ENCODE measurements at places on chromosomes 11 and 22.

DNA sequence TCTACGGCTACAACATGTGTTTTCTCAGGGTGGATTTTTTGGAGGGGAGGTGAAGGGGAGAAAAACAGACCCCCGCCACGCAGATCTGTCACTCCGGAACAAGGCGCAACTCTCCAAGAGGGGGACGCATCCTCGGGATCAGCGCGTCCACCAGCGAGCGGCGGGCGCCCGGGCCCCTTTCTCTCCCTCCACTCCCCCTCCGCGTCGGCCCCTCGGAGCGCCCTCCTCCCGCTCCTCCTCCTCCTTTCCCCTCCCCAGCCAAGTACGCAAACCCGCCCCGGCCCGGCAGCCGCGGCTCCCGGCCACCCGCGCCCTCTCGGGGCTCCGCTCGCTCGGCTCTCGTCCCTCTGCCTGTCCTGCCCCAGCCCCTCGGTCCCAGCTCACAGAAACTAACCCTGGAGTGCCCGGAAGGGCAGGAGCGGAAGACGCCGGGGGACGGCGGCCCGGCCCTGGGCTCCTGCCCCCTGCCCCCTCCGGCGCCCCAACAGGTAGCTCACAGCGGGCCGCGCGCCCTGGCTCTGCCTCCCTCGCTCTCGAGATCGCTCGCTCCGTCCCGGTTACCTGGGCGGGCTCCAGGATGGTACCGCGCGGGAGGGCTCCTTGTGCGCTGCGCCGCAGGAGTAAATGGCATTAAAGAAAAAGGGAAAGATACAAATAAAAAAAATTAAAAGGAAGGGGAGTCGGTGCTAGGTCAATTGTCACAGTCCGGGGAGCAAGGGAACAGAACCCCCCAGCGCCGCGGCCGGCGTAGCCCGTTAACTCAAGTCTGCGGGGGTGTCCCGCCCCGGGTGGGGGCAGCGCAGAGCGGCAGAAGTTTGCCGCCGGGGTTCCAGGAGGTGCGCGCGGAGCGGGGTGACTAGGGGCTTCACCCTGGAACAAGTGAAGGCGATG, 131.4 kb upstream of the C11orf58 start:
- no peak for DNase-seq

- no peak for DNase-seq
Observed at GRCh38 chr22:40421941-40422340, 51.5 kb downstream of the SGSM3 start.

- DNase-seq: no peak
Observed at GRCh38 chr11:95148406-95148805, 58.8 kb downstream of the ENDOD1 start.

GRCh38 chr22:36452250-36452977, 29.0 kb downstream of the TXN2 start:
- peak; percentile 19 for DNase-seq

DNA sequence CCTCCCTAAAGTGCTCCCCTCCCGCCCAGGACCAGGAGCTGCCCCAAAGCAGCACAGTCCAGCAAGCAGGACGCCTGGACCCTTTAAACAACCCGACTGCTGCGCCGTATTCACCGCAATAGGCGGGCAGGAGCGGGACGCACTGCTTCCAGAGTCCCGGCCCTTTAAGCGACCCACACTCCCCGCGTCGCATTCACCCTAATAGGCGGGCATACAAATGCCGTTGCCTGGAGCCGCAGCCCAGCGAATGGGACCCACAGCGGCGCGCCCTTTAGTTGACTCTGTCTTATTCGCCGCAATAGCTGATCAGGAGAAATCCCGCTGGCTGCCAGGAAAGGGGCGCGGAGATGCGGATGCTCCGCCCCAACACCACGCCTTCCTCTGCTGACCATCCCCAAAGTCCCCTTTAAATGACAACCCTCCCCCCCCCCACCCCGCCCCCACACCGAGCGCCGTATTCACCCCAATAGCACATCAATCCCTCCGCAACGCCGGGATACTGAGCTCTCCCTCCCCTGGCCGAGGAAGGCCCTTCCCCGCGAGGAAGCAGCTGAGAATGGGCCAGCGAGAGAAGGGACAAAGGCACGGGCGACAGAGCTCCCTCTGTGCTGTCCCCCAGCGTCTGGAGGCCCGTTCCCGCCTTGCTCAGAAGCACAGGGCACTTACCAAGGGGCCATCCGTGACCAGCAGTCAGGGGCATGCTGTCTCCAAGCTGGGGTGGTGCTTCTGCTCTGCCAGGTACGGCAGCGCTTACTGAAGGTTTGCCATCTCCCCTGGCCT, 4.7 kb downstream of the OSBPL5 start:
- DNase-seq: peak; percentile 14

DNA sequence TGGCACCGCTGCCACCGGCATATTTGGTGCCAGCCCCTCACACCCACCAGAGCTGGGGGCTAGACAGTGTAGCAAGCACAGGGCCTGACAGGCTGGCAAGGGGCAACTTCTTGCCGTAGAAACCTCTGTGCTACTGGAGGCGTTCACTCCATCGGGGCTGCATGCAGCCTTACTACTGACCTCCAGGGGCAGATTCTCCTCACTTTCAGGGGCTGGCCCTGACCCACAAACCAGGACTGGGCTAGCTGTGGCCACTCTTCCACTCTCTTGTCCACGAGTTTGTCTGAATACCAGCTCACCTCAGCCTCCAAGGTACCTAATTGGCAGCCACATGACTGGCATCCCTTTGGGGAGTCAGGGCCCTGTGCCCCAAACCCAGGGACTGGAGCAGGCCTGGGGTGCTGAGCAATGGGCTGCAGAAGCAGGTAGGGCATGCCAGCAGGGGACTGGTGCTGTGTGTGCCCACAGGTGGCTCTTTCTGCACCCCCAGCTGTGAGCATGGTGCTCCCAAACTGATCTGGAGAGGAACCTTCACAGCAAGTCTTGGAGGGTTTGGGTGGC, 2.1 kb upstream of the LMO1 start:
- DNase-seq: no peak

- no peak for DNase-seq
Observed at GRCh38 chr11:76226626-76227025, 20.3 kb upstream of the WNT11 start.

Measured in OCI-LY7 (cell line).